ENCODE measurements at places on chromosomes 11 and 22.
A peak's percentile ranks its signal among the peaks of the same experiment; 100 is the strongest.

DNA sequence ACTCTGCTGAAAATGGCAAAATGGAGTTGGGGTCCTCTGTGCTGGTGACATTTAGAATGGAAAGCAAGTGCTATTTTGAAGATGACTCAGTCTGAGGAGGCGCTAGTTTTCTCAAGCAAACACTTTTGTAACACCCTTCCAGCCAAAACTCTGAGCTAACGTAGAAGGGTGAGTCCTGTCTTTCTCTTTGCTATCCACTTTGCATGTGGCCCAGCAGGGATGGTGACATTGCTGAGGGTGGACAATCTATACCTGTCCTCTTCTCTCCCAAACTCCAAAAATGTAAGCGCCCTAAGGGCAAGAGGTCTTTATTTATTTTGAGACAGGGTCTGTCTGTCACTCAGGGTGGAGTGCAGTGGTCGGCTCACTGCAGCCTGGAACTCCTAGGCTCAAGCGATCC, 3.6 kb upstream of the KAT5 start:
- no peak for DNase-seq

DNA sequence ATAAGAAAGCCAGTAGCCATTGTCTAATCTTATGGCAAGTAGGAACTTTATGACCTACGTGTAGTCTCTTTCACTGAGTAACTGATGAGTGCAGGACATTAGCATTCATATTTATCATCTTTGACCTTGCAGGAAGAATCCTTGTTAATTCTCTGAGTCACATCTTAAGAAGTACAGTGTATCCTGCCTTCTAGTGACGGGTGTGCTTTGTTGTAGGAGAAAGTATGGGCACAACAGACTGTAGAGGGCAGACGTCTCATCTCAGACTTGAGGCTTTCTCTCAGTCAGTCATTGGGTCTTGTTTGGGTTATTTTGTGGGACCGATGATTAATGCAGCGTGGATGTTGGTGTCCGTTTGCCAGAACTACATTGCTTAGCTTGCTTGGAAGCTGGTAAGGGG, 6.8 kb downstream of the RNF214 start:
- DNase-seq = no peak

GRCh38 chr11:35418282-35419183, 825 bp downstream of the SLC1A2 start:
- DNase-seq = no peak

GRCh38 chr22:39459681-39460080, 2.9 kb downstream of the MGAT3 start:
- no peak for DNase-seq

- DNase-seq = no peak
Measured at GRCh38 chr11:30432178-30432577, 109.3 kb downstream of the ARL14EP start.

DNA sequence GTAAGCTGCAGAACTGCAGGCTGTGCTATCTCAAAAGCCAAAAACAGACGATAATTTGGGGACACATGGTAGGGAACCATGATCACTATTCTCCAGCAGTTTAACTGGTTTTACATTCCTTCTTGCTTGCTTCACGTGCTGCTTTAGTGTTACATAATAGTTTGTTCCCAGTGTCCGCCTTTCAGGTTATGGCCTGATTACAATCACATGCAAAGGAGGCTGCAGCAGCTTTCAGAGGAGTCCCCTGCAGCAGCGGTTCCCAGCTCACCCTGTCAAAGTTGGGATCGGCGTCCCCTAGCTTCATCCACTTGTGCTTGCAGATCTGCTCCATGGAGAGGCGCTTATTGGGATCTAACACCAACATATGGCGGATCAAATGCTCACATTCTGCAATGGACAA, 39.2 kb upstream of the APOA1 start:
- DNase-seq = no peak

DNA sequence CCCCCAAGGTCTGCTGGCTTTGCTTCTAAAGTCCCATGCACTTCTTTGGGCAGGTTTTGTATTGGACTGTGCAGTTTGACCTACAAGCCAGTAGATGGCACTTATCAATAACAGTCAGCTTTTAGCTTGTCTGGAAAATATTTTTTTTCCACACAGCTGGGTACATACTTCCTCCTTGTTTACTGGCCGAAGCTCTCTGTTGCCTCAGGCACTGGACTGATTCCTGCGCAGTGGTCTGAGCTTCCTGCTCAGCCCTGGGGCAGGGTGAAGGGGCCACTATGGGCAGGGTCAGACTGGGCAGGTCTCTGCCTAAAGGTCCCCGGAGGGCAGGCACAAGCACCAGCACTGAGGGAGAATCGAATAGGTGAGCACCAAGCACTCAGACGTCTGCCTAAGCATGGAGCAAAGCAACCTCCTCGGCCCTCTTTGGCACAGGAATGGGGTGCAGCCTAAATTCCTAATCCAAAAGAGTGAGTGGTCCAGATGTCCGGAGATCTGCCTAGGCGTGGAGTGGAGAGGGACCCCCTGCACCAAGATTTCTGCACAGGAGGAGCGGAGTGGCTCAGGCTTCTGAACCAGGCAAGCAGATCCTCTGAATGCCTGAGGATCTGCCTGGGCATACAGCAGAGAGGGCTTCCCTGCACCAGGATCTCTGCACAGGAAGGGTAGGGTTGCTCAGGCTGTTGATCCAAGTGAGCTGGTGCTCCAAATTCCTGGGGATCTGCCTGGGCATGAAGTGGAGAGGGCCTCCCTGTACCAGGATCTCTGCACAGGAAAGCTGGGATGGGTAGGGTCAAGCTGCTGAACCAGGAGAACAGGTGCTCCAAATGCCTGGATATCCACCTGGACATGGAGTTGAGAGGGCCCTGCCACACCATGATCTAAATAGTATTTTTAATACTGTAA, 105.9 kb upstream of the C11orf58 start:
- no peak for DNase-seq

DNA sequence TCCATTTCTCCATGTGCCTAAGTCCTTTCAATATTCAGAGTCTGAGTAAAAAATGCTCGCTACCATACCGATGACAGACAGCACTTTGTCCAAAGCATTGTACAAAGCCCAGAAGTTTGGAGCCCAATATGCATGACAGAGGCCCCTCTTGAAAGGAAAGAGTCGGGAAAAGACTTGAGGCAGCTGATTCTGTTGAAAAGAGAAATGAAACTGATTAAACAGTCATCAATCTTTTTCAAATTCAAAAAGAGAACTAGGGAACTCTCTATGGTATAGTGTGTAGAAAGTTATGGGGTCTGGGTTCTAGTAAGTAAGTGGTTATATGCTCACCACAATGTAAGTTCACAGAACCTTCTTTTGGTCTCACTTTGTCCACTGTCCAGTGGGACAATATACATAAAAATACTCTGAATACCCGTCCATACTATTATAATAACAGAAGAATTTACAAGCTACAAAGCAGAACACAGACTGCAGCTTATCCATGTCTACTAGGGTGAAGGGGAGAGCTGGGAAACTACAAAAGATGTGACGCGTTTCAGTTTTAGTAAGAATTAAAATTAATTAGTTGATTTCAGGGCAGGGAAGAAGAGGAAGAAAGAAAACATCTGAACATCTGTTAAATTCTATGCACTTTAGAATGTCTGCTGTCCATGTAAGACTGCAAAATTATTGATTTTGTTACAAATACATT, 26.7 kb downstream of the ALG8 start:
- DNase-seq = no peak

DNA sequence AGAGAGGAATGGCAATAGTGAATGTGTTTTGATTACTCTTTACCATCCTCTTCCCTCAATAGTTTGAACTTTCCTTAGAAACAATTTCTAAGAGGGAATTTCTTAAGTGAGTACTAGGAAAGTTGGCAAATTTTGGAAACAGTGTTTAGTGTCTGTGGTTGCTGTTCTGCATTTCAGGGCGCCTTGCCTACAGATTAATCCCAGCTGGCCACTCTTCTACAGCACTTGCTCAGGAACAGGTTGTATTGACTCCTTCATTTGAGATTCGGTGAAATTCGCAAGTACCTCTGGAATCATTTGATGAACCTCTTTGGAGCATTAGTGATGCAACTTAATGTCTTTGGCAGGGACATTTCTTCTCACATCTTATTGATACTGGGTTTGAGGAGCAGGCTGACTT, 28.3 kb downstream of the JAM3 start:
- no peak for DNase-seq

- no peak for DNase-seq
Measured at GRCh38 chr22:23133922-23134321, 7.9 kb downstream of the RSPH14 start.

DNA sequence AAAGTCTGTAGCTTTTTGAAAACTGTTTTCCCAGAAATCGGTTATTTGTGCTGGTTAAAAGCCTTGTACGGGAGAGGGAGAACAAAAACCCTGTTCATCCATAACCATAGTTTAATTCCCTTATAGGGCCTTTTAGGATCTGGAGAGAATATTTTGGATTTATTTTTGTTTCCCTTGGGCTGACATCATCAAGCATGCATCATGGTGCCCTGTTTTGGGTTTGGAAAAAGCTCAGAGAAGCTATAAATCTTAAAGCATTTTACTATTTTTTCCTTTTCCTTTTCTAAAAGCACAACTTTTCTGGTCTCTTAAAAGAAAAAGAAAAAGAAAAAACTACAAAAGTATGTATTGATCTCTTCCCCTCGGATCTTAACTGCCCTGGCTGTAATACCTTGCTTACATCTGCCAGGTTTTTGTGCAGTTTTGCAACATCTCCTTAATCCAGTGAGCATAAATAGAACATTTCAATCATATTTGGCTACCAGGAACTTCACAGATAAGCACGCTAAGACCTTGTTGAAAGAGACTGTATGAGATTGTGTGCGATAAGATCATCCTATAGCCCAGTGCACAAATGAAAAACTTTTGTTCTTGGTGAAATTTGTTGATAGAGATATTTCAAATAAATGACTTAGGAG, 88.0 kb downstream of the ZBTB16 start:
- no peak for DNase-seq

DNA sequence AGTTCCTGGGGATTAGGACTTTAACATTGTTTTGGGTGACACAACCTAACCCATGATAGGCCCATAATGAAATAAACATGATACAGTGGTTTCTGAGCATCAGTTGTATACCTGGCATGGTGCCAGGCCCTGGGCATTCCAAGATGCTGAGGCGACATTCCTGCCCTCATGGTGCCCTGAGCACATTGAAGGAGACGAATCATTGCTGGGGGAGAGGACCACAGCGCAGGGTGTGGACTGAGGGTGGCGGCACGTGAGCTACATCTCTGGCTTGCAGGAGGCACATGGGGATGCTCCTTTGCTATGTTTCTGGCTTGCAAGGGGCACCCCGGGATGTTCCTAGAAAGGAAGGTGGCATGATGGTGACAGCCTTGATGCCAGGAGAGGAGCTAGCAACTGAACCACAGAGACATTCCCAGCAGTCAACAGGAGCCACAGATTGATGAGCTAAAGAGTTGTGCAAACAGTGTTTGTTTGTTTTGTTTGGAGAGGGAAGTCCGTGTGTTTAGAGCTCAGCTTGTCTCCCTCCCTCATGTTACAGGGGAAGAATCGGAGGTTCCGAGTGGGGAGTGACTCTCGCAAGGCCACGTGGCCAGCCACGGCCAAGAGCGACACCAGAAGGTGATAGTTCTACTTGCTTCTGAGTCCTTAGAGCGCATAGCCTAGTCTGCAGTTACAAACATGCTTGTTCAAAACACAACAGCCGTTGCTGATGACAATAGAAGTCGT, 106.4 kb downstream of the MIAT start:
- no peak for DNase-seq

DNA sequence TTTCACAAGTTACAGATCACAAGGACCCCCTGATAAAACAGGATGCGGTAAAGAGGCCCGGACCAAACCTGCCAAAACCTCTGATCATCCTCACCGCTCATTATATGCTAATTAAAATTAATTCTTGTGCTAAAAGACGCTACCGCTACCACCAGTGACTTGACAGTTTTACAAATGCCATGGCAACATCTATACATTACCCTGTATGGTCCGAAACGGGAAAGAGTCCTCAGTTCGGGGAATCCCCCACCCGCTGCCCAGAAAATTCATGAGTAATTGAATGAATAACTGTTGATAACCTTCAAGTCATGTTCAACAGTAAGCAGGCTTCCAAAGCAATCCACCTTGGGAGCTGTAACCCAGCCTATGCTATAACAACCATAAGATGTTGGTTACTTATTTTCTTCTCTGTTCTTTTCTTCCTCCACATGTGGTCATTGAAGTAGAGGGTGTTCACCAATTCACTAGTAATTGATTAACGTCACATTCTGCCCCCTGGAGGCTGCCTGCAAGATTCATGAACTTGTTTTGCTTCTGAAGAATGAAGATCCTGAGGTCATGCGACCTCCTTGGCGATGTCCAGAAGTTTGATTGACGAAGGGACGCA, 20.6 kb downstream of the APOBEC3H start:
- peak; percentile 48 for DNase-seq

DNA sequence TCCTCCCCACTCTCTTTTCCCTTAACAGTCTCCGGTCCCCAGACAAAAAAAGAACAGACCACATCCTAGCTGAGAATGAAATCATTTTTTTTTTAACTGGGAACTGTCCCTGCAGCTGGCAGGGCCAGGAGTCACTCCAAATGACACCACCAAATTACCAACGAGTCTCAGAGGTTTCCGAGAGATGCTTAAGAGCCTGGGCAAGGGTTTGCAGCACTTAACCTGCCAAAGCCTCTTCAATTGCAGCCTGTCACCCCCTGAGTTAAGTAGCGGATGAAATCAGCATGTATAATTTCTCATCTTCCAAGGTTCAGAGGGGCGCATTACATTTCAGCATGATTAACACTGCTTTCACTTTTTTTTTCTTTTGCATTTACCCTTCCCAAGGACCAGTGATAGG, 71.8 kb downstream of the TENM4 start:
- no peak for DNase-seq

DNA sequence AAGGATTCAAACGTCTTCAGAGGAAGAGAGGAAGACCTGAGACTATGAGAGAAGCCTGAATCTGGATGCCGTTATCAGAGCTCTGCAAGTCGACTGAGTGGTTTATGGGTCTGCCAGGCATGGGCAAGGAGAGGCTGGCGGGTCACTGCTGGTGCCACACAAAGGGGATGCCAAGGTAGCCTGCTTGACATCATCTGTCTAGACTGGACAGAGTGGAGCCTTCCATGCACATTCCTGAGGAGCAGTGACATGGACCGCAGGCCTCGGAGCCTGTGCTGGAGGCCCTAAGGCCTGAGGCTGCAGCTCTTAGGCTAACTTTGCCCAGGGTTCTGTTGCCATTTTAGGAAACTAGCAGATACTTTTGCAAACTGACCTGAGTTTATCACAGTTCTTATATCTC, 127.4 kb downstream of the WT1 start:
- DNase-seq = no peak
